ENCODE measurements at places on chromosomes 5 and 9. TPM values are rescaled to one million over a fixed set of nuclear protein-coding genes. Genes with fewer than 3 reads are reported as not detected.

DNA sequence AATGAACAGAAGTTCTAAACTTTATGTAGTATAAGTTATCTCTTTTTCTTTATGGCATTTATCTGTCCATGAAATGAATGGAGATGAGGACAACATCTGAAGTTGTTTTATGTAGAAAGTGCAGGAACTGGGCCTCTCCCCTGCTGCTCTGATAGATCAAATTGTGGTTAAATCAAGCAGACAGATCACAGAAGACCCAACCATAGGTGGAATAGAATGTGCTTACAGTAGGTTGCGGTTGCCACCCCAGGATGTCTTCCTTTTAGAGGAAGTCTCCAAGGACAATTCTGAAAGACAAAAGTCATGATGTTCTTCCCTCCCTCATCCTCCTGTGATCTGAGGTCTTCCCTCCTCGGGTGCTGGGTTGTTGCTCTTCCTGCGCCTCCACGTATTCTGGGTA lies 12.9 kb downstream of the RASGRF2 start:
- DNase-seq, result no peak

- DNase-seq, result no peak
Observed at GRCh38 chr9:68416936-68417564, 60.6 kb downstream of the PGM5 start.

- no peak for DNase-seq
Observed at GRCh38 chr9:3455717-3456116, 70.1 kb downstream of the RFX3 start.

DNA sequence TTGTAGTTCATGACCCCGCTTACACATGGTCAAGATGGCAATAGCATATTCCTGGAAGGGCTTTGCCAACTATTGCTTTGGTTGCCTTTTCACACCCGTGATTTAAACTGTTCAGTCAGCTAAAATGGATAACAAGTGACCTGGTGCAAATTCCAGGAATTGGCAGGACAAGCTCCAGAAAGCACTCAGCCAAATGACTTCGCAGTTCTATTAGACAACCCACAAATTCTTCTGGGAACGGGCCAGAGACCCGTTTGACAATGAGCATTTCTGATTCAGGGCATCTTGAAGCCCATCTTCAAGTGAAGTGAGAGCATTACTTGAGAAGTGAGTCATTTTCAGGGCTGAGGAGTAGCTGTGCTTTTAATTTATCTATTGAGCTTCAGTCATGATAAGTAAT lies 165.0 kb downstream of the DROSHA start:
- DNase-seq, result no peak

DNA sequence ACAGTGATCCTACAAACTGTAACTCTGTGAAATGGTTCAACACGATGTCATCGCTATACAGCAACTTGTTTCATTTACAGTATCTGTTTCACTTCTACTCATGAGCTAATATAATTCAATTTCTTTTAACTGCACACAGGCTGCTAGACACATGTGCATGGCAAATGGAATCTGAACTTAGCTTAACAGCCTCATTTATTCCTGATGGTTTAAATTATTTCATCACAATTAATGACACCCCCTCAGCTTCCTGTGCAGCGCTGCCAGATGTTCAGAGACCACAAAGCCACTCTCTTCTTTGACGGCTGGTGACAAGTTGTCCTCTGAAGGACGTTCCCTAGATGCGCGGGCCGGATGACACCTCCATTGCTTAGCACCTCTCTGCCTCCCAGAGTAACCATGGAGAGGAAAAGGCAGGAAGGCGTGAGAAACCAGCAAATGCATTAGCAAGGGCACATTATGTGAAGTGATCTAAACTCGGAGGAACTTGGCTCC lies 191.1 kb downstream of the BNC2 start:
- DNase-seq, result no peak

The SMIM33 gene
- total RNA-seq, result not detected

The LECT2 gene
- total RNA-seq, result not detected

DNA sequence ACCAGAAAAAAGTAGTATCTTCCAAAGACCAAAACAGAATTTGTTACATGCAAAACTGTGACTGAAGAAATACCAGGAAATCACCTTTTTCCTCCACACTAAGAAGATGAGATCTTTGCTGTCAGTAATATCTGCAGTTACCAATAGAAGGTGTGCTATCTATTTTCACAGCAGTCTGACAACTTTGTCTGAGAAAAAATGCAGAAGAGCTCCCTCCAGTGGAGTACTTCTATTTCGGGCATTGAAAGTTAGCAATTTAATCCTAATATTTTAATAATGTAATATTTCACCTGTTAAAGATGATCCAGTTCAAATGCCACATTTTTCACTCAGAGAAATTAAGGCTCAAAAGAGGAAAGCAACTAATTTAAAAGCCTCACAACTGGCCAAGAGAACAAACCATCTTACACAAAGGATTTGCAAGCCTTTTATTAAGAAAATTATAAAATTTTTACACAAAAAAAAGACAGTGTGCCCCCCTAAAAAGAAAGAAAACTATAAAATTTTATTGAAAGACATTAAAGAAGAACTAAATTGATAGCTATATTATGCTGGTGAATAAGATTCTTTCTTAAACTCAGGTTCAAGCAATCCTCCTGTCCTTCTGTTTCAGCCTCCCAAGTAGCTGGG lies 50.6 kb downstream of the DEPDC1B start:
- DNase-seq, result no peak

The FOXD4L4 gene
- total RNA-seq, result 0.23 TPM

DNA sequence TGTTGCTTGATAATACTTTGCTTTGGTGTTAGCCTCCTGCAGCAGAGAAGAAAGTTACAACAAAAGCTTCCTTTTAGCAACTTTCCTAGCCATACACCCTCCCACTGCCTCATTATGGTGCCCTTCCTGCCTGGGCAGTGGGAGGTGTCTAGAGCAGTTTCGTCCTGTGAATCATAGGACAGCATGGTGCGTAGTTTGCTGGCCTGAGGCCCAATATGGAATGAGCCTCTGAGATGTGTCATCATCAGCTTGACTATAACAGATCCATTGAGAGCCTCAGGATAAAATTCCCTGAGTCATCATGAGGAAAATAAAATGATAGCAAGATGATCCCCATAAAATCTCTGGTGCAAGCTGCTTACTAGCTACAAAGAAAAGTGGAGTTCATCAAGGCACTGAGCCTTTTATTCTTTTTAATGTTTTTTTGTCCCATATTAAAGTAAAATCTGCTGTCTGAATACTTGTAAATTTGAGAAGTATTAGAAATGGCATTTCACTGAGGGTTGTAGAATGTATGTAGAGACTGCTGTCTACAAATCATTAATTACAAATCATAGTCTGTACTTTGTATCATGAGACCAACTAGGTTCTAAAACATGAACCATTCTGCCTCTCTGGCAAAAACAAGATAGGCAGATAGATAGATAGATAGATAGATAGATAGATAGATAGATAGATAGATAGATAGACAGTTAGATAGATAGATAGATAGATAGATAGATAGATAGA lies 303.0 kb upstream of the PDE4D start:
- no peak for DNase-seq

- DNase-seq, result no peak
Observed at GRCh38 chr9:125748446-125749099, 1.4 kb downstream of the PBX3 start.

The SPINK7 gene
- total RNA-seq, result not detected

The SPRY4 gene
- 89.8 TPM for total RNA-seq

The PCDHB6 gene
- total RNA-seq, result 0.75 TPM

DNA sequence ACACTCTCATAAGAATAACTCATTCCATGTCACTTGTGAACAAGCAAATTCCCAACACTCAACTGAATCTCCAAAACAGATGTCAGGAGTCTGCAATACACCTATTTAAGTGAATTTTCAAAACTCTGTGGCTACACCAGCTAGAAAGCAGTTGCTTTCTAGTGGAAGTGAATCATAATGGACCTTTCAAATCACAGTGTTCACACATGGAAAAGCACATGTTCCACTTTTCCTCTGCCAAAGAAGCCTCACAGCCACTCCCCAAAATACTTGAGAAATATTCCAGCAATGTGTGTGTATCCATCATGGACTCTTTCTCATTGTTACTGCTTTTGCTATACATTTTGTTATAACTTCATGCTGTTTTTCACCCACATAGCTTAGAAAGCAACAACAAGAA lies 17.4 kb downstream of the MARCHF3 start:
- no peak for DNase-seq
